Glutamatergic neuron (in vitro differentiated cells): ENCODE measurements at places on chromosomes 12 and 14. TPM values are rescaled to one million over a fixed set of nuclear protein-coding genes. Genes with fewer than 3 reads are reported as not detected.

- no peak for DNase-seq
These were observed 24.1 kb downstream of the NUP37 start for GRCh38 chr12:102095677-102096263.

DNA sequence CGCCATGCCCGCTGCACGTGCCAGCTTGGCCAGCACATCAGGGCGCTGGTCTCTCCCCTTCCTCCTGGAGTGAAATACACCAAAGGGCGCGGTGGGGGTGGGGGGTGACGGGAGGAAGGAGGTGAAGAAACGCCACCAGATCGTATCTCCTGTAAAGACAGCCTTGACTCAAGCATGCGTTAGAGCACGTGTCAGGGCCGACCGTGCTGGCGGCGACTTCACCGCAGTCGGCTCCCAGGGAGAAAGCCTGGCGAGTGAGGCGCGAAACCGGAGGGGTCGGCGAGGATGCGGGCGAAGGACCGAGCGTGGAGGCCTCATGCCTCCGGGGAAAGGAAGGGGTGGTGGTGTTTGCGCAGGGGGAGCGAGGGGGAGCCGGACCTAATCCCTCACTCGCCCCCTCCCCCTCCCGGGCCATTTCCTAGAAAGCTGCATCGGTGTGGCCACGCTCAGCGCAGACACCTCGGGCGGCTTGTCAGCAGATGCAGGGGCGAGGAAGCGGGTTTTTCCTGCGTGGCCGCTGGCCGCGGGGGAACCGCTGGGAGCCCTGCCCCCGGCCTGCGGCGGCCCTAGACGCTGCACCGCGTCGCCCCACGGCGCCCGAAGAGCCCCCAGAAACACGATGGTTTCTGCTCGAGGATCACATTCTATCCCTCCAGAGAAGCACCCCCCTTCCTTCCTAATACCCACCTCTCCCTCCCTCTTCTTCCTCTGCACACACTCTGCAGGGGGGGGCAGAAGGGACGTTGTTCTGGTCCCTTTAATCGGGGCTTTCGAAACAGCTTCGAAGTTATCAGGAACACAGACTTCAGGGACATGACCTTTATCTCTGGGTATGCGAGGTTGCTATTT, 914 bp upstream of the CCND2 start:
- peak; percentile 75 for DNase-seq

Gene KCNH3
- total RNA-seq: 5.9 TPM

DNA sequence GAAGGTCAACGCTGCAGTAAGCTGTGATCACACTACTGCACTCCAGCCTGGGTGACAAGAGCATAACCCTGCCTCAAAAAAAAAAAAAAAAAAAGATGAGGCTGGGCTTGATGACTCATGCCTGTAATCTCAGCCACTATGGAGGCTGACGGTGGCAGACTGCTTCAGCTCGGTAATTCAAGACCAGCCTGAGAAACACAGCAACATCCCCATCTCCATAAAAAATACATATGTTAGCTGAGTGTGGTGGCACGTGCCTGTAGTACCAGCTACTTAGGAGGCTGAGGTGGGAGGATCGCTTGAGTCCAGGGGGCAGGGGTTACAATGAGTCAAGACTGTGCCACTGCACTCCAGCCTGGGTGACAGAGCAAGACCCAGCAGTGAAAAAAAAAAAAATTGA, 50.4 kb downstream of the GXYLT1 start:
- no peak for DNase-seq

Gene CLEC4C
- not detected for total RNA-seq

DNA sequence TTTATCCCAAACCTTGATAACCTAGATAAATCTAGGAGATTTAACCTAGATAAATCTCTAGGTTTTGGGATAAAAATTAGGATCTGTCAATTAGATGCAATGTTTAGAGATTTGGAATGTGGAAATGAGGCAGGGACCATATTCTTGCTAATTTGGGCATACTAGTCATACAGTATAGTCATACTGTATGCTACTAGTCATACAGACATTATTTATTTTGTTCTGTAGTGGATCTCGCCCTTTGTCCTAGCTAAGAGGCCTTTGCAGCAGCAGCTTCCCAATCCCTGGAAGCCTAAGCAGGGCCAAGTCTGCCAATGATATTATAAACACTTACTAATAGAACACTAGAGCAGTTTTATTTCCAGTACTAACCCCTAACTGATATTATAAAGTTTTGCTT, 136.4 kb downstream of the CEP128 start:
- DNase-seq: no peak

DNA sequence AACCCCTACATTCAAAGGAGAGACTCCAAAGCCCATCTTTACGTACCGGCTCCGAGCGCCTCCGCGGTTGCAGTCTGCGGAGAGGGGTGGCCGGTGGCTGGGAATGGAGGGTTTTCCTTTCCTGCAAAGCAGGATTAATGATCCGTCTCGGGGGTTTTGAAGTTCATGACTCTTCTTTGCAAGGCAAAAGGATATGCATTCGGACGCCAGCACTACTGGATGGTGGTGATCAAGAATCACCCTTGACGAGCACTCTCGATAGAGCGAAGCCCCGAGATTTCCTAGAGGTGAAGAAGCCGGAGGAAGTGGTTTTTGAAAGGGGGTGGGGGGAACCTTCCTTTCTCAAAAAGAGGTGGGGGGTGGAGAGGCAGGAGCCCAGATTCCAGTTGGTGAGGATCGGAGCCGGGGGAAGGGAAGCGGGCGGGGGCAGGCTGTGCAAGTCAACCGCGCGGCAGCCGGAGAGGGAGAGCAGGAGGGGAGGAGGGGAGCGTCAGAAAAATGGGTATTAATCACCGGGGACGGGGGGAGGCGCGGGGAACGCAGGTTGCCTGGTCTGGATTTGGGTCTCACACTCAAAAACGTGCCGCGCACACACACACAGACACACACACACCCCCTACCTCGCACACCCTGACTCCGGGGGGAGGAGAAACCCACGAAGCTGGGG, at the start of gene GRIN2B:
TSS of gene GRIN2B (minus strand) at position 307 of the 667 bp plus-strand sequence. CDS start 115,394 bp downstream, outside the sequence.
- peak; percentile 31 for DNase-seq

DNA sequence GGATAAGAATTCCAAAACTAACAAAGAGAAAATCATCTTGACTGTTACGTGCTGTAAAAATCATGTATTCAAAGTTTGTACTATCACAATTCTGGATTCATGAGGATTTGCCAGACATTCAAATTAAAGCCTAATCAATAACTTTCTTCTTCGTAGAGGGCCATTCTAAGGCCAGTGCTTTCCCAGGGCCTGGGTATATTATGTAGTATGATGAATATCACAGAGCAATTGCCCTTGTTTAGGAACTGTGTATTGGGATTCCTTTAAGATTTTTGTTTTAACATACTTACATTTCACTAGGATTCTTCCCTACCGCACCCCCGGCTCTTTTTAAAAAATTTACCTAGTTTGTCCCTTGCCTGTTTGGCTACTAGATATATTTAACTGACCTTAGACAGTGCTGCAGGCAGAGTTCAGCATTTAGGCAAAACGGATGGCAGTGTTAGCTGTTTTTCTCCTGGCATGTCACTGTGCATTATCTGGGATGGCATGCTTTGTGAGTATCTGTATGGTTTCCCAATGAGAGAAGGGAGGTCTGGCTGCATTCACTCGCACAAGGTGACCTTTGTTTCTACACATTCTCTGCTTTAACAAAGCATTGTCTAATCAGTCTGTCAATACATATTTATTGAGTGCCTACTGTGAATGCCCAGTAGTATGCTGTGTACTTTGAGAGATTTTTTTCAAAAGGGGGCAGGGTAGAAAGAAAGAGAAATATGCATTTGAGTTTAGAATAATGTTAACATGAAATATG, 63.3 kb downstream of the ERC1 start:
- DNase-seq: no peak

GRCh38 chr12:23238957-23239356, 614.0 kb downstream of the ETNK1 start:
- DNase-seq: no peak

GRCh38 chr12:128387811-128388422, 120.9 kb downstream of the TMEM132C start:
- DNase-seq: peak; percentile 61

GRCh38 chr12:48187916-48188695, 4.7 kb downstream of the CCDC184 start:
- no peak for DNase-seq

Gene VDR
- total RNA-seq: not detected

Gene NANOG
- 1.3 TPM for total RNA-seq

Gene KRT82
- not detected for total RNA-seq

- no peak for DNase-seq
These were observed 39.5 kb upstream of the LRIG3 start for GRCh38 chr12:58959639-58960300.
